Sigmoid colon (tissue), 7 donors: ENCODE measurements at places on chromosomes 7 and 10.

DNA sequence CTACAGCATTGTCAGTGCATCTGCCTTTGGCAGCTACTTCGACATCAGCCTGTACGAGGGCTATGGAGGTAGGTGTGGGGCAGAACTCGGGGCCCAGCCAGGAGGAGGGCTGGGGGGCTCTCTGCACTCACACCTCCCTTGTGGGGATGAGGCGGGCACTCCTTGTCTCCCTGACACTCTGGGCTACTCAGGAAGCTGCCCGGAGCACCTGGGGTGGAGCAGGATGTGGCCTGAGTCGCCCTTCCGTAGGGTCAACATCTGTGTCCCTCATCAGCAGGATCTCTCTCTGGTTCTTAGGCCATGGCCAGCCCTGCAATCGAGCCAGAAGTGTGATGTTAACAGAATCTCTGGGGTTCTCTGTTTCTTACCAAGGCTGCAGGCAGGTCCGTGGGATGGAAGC is 40.2 kb downstream of the C10orf105 start:
- no peak overlapping the region for H3K4me3 ChIP-seq
- H3K36me3 ChIP-seq, result no peaks in the 10 kb centered on the region
- H3K27ac ChIP-seq, result no peak overlapping the region
- no peak for DNase-seq
- no peaks in the 10 kb centered on the region for H3K27me3 ChIP-seq
- H3K4me1 ChIP-seq, result no peaks in the 10 kb centered on the region

DNA sequence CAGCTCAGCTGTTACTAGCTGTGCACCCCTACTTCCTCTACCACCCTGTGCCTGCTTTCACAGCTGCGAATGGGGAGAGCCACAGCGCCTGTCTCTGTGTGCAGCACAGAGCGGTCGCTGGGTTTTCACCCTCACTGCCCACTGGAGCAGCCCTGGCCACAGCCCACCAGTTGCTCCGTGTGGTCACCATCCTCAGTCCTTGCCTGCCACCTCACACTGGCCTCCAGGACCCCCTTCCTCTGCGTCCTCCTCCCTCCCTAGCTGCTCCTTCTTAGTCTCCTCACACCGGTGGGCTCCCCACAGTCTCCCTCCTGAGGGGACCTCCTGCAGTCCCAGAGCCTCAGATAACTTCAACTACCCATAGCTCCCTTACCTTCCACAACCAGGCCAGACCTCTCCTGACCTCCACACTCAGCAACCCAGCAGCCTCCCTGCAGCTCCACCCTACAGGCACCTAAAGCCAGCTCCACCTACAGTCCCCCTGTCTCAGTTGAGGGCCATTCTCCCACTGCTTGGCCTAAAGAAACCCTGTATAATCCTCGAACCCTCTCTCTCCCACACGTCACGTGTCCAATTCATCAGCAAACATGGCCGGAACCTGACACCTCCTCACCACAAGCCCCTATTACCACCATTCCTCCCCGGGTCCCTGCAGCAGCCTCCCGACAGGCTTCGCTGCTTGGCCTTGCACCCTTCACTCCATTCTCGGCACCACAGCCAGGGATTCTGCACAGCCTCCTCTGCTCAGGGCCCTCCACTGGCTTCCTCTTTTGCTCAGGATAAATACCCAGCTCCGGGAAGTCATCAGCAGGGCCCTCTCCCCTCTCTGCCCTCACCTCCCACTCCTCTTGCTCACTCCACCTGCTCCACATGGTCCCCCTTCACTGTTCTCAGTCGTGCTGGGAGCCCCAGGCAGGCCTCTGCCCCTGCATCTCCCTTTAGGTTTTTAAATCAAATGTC is 28.1 kb downstream of the PLAC9 start:
- DNase-seq, result no peak
- peaks cover 52% of the 10 kb centered on the region for H3K4me1 ChIP-seq
- H3K4me3 ChIP-seq, result no peak overlapping the region
- no peaks in the 10 kb centered on the region for H3K27me3 ChIP-seq
- peaks cover 52% of the 10 kb centered on the region for H3K36me3 ChIP-seq

GRCh38 chr10:72756674-72757385 is 64.9 kb downstream of the MCU start:
- H3K4me1 ChIP-seq, result no peaks in the 10 kb centered on the region
- no peak overlapping the region for H3K27ac ChIP-seq
- no peaks in the 10 kb centered on the region for H3K27me3 ChIP-seq
- no peak overlapping the region for H3K4me3 ChIP-seq

- no peak overlapping the region for H3K4me3 ChIP-seq
- no peak for DNase-seq
- no peaks in the 10 kb centered on the region for H3K36me3 ChIP-seq
- no peaks in the 10 kb centered on the region for H3K4me1 ChIP-seq
- H3K27ac ChIP-seq, result no peak overlapping the region
These were observed 16.1 kb upstream of the TRPV6 start for GRCh38 chr7:142901426-142902259.

DNA sequence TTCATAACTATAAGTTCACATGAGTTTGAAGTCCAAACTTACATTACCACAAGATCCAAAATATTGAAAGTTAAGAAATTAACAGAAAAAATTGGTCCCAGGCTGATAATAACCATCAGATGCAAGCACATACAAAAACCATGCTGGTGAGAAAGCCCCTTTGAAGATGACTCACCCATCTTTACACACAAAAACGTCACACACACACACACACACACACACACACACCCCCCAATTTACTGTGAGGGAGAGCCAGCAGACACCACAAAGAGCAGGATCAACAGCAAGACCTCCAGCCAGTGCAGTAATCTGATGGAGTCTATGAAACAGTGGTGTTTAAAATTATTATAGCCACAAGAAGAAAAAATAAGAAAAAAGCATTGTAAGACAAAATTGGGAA is 50.1 kb upstream of the DRGX start:
- no peak overlapping the region for H3K4me3 ChIP-seq
- no peak for DNase-seq
- peaks cover 12% of the 10 kb centered on the region for H3K27me3 ChIP-seq
- no peaks in the 10 kb centered on the region for H3K36me3 ChIP-seq
- H3K4me1 ChIP-seq, result no peaks in the 10 kb centered on the region
